Stimulated activated naive CD4-positive, alpha-beta T cell (primary cell): ENCODE measurements at places on chromosomes 1 and 21.

- no peak for DNase-seq
These were observed 15.2 kb downstream of the PLPPR4 start for GRCh38 chr1:99279525-99279924.

- DNase-seq, result no peak
These were observed 5.8 kb downstream of the HAO2 start for GRCh38 chr1:119374208-119374874.

DNA sequence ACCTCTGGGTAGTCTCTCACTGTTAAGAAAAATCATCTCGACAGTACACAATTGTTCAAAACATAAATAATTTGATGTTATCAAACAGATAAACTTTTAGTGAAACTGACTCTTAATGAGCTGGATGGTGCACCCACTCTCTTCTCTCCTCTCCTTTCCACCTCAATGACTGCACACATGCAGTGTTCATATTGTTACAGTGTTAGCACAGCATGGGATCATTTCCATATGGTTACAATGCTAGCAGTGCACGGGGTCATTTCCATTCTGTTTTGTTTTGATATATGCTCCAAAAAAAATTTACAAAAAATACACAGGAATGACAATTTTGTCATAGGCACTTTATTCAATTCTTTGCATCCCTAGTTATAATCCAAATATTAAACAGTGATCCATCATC is 26.4 kb upstream of the RNF187 start:
- no peak for DNase-seq

DNA sequence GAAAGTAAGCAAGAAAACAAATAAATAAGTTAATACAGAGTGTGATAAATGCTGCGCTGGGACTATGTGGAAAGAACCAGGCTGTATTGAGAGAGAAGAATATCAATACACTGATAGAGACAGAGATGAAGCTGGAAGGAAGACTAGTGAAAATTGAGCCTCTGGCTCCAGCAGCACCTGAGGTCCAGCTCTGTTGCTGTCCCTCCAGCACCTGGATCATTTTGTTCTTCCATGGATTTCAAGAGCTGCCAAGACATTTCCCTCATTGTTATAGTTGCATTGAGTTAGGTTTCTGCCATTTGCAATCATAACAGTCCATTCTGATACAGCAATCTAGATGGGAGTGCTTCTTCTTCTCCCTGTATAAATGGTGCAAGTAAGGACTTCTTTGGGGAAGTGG is 242.7 kb upstream of the FGGY start:
- DNase-seq, result no peak

DNA sequence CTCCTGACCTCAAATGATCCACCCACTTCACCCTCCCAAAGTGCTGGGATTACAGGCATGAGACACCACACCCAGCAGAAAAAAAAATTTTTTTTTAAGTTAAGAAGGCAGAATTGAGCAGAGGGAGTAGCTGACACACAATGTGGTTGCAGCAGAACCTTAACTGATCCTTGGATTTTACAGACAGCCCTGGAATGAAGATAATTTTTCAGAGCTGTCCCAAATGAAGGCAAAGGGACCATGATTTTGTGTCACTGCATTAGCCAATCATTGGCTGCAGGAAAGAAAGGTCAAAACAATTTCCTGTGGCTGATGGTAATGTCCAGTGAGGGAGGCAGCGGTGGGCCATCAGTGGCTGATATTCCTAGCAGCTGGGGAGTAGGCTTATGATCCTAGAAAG is 19.3 kb upstream of the AQP10 start:
- no peak for DNase-seq

GRCh38 chr1:29632806-29633615 is 396.7 kb downstream of the PTPRU start:
- no peak for DNase-seq

- no peak for DNase-seq
These were observed 8.0 kb downstream of the KCNC4 start for GRCh38 chr1:110218137-110218536.

DNA sequence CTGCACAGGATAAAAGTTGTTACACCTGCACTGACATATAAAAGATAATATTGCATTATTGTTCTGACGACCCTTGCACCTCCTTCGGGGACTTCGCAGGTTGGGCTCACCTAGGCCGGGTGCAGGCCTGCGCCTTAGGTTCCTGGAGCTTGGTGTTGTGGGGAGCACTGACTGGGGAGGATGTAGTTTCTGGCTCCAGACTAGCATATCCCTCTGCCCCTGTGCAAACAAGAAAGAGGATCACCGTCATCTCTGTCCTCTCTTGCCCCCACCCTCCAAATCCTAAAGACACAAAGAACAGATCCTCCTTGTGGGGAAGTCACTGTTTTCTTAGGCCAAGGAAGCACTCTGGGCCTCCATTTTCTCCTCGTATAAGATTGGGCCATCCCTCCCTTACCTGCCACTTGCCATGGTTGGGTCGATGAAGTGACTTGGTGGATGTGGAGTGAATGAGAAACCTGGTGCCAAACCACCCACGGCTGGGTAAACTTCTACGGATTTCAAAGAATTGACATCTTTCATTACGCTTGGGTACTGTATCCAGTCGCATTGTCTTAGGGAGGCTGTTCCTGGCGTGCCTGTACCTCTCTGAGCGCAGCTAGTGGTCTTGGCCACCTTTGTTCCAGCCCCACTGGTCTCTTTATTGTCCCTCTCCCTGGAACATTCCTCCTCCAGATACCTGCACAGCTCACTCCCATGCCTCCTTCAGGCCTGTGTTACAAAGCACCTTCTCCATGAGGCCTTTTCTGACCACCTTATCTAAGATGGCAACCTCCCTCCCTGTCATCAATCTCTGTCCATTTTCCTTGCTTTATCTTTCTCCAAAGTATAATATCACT is 34.4 kb upstream of the PKP1 start:
- no peak for DNase-seq

- peak; percentile 26 for DNase-seq
These were observed 65.5 kb downstream of the NID1 start for GRCh38 chr1:235999259-235999925.

DNA sequence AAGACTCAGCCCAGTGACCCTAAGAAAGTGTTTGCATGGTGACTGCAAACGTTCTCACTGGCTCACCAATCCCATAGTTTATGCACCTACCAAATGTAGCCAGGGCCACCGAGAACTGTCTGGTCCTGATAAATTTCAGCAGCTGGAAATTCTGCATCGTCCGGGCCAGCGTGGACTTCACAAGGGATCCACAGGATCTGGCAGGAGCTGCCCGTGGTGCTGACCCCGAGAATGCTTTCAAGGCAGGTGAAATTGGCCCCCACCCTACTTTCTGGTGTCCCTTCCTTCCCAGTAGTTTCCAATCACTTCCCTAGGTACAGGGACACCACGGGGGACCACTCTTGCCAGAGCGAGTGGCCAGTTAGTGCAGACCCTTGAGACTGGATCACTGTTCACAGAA is 26.2 kb downstream of the UBASH3A start:
- DNase-seq, result no peak

- DNase-seq, result no peak
These were observed 17.1 kb upstream of the CDC42BPA start for GRCh38 chr1:227335242-227336020.

DNA sequence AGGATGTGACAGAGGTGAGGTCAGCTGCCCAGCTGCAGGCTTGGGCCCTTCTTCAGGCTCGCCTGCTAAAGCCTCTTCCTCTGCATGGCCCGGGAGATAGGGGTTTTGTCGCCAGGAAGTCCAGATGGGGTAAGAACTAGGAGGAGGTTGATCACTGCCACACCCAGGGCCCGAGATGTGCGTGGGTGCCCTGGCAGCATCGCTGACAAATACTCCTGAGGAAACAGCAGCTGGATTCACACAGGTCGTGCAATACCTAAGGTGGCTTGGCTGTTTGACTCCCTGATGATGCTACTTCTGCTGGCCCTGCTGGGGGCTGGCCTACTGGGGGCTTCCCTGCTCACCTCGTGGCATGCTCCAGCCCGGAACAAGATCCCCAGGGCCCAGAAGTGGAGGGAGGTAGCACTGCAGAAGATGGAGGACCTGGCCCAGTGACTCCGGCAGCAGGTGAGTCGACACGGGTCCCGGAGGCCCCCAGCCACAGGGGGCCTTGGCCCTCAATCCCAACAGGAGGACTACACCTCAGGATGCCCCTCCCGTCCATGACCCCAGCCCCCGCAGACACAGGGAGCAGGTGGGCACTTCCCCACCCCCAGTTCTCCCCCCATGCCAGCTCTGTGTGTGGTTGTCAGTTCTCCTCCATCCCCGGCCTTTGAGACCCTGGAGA is 29.6 kb downstream of the FAAH start:
- no peak for DNase-seq

DNA sequence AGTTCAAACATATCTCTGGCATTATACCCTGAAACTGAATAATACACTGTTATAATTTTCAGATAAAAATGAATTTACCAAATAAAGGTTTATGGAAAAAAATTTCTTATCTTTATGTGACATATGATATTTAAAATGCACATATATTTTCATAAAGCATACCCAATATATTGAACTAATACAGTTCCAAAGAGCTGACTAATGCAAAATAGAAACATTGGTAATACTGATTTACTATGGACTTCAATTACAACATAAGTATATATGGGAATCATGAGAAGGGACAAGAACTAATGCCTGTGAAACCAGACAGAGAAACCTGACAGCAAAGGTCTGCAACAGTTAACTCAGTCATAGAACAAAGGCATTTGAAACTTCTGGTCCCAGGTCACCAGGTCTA is 153.5 kb downstream of the DENND1B start:
- DNase-seq, result no peak

GRCh38 chr1:98565951-98566350 is 95.6 kb upstream of the SNX7 start:
- no peak for DNase-seq

GRCh38 chr1:205443585-205444299 is 12.1 kb downstream of the BLACAT1 start:
- no peak for DNase-seq

GRCh38 chr1:193013005-193013404 is 46.2 kb downstream of the UCHL5 start:
- no peak for DNase-seq

- peak; percentile 31 for DNase-seq
These were observed 150.1 kb downstream of the PLXNA2 start for GRCh38 chr1:208093754-208094719.

DNA sequence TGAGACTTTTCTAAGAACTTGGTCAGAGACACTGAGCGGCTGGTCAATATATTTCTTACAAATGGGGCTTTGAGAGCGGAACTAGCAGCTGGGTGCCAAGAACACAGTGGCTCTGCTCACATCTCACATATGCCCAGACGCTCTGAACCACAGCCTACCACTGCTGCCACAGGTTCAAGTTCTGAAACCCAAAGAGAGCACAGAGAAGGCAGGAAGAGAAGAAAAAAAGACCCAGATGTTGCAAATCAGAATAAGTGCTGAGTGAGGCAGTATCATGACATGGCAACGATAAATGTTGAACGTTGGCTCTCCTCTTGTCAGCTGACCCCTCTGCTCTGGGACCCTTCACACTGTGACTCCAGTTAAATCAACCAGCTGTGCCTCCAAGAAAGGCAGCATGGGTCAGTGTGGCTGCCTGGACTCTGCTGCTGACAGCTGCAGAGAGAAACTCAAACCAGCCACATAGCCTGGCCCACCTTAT is 26.4 kb downstream of the HIVEP3 start:
- DNase-seq, result no peak

GRCh38 chr1:29362764-29363163 is 126.4 kb downstream of the PTPRU start:
- no peak for DNase-seq

GRCh38 chr1:207870306-207871031 is 40.5 kb downstream of the CD34 start:
- DNase-seq, result no peak

GRCh38 chr1:6200188-6200809 is 904 bp upstream of the RPL22 start:
- no peak for DNase-seq

DNA sequence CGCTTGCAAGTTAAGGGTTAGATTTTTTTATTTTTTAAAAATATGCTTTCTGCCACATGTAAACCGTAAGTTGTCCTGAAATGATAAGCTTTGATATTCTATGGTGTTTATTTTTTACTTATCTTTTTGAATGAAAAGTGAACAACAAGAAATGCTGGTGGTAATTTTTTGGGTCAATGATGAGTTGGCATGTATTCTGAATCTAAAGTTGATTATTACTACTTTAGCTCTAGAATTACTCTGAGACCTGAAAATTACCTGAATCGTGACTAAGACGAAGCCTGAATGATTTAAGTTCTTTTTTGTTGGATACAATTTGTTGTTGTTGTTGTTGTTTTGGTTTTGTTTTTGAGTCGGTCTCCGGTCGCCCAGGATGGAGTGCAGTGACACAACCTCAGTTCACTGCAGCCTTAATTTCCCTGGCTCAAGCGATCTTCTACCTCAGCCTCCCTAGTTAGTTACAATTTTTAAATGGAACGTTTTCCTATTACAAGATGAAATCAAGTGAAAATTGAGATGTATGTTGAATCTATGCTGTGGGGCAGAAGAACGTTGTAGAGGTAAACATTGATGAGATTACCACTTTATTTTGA is 941 bp downstream of the RABGGTB start:
- DNase-seq, result no peak

DNA sequence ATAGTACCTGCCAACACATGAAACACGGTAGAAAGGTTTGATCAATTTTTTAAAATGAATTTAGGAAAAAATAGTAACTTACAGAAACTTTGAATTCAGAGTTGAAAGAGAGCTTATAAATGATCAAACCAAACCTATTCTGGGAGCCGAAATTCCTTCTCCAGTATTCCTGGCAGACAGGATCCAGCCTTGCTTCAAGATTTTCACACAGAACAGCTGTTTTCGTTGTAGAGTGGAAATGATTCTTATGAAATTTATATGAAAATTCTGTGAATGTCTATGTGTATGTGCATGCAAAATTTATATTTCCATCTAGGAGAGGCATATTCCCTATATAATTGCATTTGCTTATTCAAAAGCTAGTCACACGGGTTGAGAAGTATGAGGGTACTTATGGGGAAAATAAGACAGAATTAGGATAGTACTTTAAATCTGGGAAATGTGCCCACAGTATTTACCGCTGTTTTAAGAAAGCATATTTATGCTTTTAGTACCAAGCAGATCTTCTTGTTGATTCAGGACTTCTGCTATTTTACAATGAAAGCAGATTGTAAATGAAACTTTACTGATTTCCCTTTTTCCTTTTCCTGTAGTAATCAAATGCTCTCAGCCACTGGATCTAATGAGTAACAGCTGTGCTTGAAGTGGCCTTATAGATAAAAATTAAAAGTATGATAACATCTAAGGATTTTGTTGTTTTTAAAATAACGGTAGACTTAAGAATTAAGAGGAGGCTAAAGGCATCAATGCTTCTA is 30.4 kb downstream of the PRRX1 start:
- no peak for DNase-seq

GRCh38 chr1:109498161-109498801 is 4.4 kb downstream of the CYB561D1 start:
- peak; percentile 13 for DNase-seq

DNA sequence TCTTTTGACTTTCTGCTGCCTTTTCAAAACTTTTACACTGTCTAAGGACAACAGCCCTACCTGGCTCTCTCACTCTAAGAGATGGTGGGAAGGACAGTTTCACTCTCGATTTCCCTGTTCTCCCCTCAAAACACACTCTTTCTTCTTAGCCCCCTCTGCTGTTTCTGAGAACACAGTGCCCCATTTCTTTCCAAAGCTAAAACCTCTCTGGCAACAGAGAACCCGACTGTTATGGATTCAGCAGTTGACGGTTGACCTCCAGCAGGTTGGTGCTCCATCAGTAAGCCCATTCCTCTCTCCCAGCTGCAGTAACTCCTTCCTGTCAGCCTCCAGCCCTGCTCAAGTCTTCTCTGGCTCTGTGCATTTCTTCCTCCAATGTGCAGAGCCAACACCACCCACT is 88.2 kb upstream of the ABCD3 start:
- DNase-seq, result no peak
